Right renal pelvis (tissue), 4 donors: ENCODE measurements at places on chromosomes 13 and 19. TPM values are rescaled to one million over a fixed set of nuclear protein-coding genes. Genes with fewer than 3 reads are reported as not detected.

TLE6 gene
- polyA plus RNA-seq = 8.1 TPM

ADPRHL1 gene
- polyA plus RNA-seq = 3.3 TPM

CD33 gene
- 2.6 TPM for polyA plus RNA-seq

NOTCH3 gene
- 131 TPM for polyA plus RNA-seq

SYT5 gene
- polyA plus RNA-seq = 0.38 TPM

ACP5 gene
- 11.8 TPM for polyA plus RNA-seq

ZNF490 gene
- 3.9 TPM for polyA plus RNA-seq

KIR2DL1 gene
- not detected for polyA plus RNA-seq

POU4F1 gene
- 0.12 TPM for polyA plus RNA-seq

ATXN8OS gene
- 0.33 TPM for polyA plus RNA-seq

NLRP5 gene
- polyA plus RNA-seq = not detected

ATP4B gene
- polyA plus RNA-seq = 0.90 TPM

MYO1F gene
- 3.6 TPM for polyA plus RNA-seq

ENOX1 gene
- polyA plus RNA-seq = 13.1 TPM

ZNF135 gene
- 23.1 TPM for polyA plus RNA-seq

PEX11G gene
- polyA plus RNA-seq = 5.7 TPM
